ENCODE measurements at places on chromosomes 7 and 10. TPM values are rescaled to one million over a fixed set of nuclear protein-coding genes. Genes with fewer than 3 reads are reported as not detected.
A peak's percentile ranks its signal among the peaks of the same experiment; 100 is the strongest.

The DNAH11 gene
- total RNA-seq, result 45.5 TPM

The SEM1 gene
- 37.1 TPM for total RNA-seq

The HPS1 gene
- total RNA-seq, result 61.3 TPM

The CDHR3 gene
- total RNA-seq, result 38.8 TPM

The LHPP gene
- 12.0 TPM for total RNA-seq

The EGFR gene
- total RNA-seq, result 110 TPM

The SLC26A5 gene
- total RNA-seq, result 1.3 TPM

The PTF1A gene
- total RNA-seq, result not detected

- DNase-seq, result no peak
- H3K27me3 ChIP-seq, result no peaks in the 10 kb centered on the region
- H3K4me3 ChIP-seq, result no peak overlapping the region
- no peaks in the 10 kb centered on the region for H3K36me3 ChIP-seq
Observed at GRCh38 chr10:96339956-96340904, 18.6 kb downstream of the OPALIN start.

DNA sequence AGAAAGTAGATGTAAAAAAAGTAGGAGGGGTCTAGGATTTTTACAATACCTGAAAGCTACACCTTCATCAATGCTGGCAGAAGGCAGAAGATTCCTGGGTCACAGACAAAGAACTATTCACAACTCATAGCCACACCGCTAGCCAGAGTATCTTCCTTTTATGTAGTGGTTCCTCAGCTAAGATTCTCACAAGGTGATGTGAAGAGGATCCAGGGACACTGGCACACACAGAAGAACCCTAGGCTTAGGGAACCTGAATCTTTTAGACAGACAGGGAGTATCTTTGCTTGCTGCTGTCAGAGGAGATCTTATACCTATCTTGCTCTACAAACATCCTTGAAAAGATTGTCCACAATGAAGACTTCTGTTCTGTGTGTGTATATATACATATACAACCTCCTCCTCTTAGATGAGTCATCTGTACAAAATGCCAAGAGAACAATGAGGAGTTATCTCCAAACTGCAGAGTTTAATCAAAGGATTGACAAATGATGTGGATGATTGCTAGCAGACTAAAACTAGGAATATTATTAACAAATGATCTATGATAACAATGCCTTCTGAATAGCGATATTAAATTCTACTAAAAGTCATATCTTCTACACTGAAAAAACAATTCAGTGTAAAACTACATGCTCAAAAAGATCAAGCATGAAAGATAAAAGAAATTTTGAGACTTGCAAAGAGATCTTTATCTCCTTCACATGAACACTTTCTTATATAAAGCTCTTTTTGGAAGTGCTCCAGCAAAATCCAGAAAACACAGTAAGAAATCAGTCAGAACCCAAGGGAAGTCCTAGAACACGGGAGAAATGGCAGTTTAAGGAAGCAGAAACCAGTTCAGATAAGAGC, 409.3 kb downstream of the PARD3 start:
- H3K4me3 ChIP-seq, result no peak overlapping the region
- DNase-seq, result no peak
- no peaks in the 10 kb centered on the region for H3K27me3 ChIP-seq
- peaks cover 11% of the 10 kb centered on the region for H3K4me1 ChIP-seq
- H3K36me3 ChIP-seq, result no peaks in the 10 kb centered on the region
- H3K27ac ChIP-seq, result peak overlapping the region; percentile 9

- H3K36me3 ChIP-seq, result no peaks in the 10 kb centered on the region
- H3K4me1 ChIP-seq, result peaks cover 9% of the 10 kb centered on the region
- H3K27ac ChIP-seq, result no peak overlapping the region
- no peaks in the 10 kb centered on the region for H3K27me3 ChIP-seq
Observed at GRCh38 chr10:113967126-113967525, 76.5 kb upstream of the ADRB1 start.

DNA sequence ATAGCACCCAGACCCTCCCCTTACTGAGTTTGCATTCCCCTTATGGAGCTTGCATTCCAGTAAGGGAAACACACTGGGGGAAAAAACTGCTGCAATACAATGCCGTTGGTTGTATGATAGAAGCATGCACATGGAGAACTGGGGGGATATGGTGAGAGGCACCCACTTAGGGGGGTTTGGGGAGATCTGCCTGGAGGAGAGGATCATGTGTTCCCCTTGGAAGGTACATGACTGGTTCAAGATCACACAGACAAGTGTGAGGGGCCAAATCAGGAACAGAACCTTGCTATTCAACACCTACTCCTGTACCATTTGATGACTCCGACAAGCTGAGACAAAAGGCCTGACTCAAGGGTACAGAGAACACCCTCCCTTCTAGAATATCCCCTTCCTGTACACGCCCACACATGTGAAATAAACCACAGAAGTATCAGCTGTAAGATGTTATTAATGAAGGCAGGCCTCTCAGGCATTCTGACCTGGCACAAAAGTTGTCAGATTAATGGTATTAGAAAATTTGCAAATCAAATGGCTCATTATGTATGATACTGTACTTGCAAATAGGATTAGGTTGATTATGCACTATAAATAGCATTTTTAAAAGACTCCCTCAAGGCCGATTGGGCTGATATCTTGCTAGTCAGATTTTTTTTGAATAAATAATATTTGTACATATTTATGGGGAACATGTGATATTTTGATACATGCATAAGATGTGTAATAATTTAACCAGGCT, 122.2 kb downstream of the NPY start:
- no peak overlapping the region for H3K4me3 ChIP-seq
- H3K4me1 ChIP-seq, result no peaks in the 10 kb centered on the region
- H3K27ac ChIP-seq, result no peak overlapping the region
- DNase-seq, result no peak

GRCh38 chr7:51226916-51227535, 89.6 kb downstream of the COBL start:
- no peaks in the 10 kb centered on the region for H3K36me3 ChIP-seq
- no peak overlapping the region for H3K4me3 ChIP-seq
- H3K27me3 ChIP-seq, result no peaks in the 10 kb centered on the region
- no peak overlapping the region for H3K27ac ChIP-seq
- peaks cover 14% of the 10 kb centered on the region for H3K4me1 ChIP-seq

GRCh38 chr7:51430480-51431086, 114.0 kb upstream of the COBL start:
- H3K4me1 ChIP-seq, result no peaks in the 10 kb centered on the region
- DNase-seq, result no peak
- H3K27me3 ChIP-seq, result no peaks in the 10 kb centered on the region
- H3K4me3 ChIP-seq, result no peak overlapping the region

DNA sequence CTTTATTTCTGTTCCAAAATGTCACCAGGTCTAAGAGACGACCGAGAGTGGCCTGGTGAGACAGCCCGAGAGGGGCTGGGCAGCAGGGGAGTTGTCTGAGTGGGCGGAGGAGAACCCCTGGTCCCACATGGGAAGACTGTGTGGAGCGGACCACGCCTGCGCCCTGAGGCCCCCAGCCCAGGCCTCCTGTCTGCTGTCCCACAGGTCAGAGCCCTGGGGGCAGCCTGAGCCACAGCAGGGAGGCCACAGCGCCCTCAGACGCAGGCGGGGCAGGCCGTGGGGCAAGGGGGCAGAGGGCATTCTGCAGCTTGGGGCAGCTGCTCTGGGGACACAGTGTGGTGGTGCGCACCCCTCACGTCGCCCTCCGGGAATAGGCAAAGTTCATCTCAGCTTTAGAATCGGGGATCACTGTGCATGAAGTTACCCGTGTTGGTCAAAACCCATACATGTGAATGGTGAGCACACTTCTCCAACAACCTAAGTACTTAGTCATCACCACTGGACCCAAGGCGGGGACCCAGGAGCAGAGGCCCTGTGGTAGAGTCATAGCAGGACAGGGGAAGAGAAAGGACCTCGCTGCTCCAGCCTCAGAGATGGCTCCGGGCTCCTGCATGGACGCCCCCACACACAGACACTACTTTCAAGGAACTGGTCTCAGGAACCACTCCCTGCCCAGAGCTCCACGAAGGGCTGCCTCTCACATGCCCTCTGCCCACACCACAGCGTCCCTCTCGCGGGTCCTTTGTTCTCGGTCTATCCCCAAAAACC, 214.7 kb downstream of the ELFN1 start:
- no peaks in the 10 kb centered on the region for H3K36me3 ChIP-seq
- no peaks in the 10 kb centered on the region for H3K4me1 ChIP-seq
- DNase-seq, result peak; percentile 75
- H3K27ac ChIP-seq, result no peak overlapping the region
- no peaks in the 10 kb centered on the region for H3K27me3 ChIP-seq

DNA sequence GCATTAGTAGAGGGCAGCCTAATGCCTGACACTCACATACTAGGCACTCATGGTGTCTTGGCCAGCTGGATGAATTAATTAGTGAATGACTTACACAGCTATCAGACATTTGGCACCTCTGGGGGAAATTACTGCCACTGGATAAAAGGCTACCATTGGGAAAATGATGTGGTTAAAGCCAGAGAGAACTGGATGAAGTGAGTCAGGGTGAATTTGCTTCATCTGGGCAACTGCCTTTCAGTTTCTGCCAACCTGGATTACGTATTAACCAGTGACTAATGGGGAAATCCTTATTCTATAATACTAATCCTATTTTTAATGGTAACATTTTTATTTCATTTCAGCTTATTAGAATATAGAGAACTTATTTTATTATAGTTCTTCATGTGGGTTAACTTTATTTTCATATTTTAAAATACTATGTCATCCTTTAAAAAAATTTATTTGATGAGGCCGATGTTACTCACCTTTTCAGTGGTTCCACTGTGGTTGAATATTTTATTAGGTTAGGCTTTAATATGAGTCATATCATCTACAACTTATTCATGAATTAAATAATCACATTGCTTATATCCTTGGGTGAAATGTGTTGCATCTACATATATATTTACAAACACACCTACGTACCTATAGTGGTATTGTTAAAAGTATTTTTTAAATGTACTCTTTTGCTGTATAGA, 85.6 kb upstream of the CAPZA2 start:
- no peaks in the 10 kb centered on the region for H3K36me3 ChIP-seq
- H3K4me3 ChIP-seq, result no peak overlapping the region
- DNase-seq, result no peak

- H3K27ac ChIP-seq, result no peak overlapping the region
- no peaks in the 10 kb centered on the region for H3K4me1 ChIP-seq
- no peak overlapping the region for H3K4me3 ChIP-seq
- no peak for DNase-seq
- H3K27me3 ChIP-seq, result no peaks in the 10 kb centered on the region
Observed at GRCh38 chr7:101315336-101315735, 6.3 kb downstream of the IFT22 start.
